ENCODE measurements at places on chromosomes 7 and 10.

DNA sequence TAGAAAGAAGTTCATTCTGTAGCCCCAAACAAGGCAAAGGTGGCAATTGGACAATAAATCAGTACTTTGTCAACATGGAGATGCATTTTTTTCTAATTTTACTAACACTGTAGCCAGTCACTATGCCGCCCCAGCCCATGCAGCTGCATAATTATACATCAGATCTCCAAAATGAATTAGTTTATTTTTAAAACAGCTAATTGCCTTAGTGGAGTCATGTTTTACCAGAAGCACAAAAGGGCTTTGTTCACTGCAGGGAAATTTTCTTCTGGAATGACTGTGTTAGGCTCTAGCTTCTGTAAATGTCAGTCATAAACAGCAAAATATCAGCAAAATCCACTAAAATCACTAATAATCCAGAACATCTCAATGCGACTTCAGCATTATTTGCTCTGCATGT is 20.1 kb upstream of the HDAC9 start:
- no peak for DNase-seq

DNA sequence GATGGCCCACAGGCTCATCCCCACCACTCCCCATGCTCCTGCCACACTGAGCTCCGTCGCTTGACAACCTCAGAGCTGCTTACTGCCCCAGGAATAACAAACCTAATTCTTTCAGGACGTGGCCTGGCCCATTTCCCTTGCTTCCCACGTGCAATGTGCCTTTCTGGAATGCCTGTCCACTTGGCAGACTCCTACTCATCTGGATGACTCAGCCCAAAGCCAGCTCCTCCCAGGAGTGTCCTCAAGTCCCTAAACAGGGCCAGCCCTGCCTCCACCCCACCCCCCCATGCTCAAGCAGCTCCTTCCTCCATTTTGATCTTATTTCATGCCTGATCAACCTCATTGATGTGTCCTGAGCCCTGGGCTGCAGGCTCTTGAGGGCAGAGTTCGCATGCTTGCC is 164.9 kb upstream of the RNF32 start:
- no peak for DNase-seq

GRCh38 chr7:74604326-74605020 is 53.0 kb upstream of the GTF2I start:
- no peak for DNase-seq

- peak; percentile 73 for DNase-seq
Measured at GRCh38 chr7:100469227-100470044, 5.4 kb upstream of the SPACDR start.

DNA sequence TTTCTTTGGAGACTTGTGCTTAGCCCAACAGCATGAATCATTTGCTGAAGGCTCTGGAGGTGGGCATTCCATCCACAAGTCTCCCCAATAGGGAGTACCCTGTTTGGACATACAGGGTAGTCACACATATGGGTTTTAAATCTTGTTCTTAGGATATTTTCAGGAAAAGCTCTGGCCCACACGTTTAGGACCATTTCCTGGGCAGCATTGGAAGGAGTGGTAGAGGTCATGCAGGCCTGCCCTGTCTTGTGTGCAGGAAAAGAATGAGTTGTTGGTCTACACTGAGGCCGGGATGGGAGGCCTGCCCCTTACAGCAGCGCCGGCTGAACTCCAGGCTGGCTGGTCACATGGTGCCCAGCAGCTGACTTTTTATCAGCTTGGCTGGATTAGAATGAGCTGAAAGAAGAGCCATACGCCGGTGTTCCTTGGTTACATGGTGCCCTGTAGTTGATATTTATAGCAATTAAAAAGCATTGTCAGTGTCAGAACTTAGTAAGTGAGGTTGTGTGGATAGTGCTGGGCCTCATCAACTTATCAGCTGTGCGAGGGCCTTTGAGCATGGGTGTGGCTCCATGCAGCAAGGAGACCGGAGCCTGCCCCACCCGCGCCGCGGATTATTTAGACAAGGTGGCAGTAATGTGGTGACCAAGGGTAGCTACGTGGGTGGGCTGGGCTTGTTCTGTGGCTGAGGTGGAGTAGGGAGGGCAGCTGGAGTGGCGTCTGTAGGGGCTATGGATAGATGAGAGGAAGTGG is 28.6 kb downstream of the OGDH start:
- DNase-seq: no peak

GRCh38 chr10:101564490-101564991 is 23.5 kb downstream of the POLL start:
- DNase-seq: no peak

DNA sequence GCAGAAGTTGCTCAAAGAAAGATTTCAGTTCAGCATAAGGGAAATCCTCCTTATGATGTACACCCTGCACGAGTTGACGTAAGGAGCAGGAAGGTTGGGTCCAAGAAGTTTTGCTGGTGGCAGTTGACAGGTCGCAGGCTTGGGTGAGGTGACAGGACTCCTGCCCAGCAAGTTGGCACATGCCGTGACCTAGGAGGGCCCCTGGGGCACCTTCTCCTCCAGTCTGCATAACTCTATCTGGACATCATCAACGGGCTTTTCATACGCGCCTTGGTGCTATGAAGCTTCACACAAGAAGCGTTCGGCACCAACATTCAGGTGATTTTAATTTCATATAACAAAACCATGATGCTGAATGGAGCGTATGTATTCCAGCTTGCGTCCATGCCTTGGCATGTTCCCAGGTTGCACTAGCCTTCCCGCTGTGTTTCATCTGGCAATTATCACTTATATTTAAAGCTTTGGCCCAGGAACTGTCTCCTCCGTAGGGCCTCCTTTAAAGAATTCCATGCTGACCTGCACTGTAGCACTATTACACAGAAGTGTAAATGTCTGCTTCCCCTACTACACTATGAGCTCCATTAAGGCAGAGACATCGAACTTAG is 651.6 kb upstream of the FOXK1 start:
- no peak for DNase-seq

DNA sequence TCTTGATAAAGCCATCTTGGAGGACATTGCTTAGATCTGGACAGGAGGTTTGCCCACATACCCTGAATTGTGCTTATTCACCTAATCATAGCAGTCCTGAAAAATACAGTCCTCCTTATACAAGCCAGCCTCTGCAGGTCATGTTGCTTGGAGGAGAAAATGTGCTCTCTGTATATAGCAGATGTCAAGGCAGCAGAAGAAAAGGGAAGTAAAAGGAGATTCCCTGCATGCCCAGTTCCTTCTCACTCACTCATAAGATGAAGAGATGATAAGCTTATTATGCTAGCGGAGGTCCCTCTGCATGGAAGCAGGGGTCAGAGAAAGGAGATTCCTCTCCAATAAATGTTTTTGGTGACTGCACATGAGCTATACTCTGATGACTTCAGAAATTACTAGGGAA is 458.8 kb upstream of the ZMIZ1 start:
- no peak for DNase-seq

DNA sequence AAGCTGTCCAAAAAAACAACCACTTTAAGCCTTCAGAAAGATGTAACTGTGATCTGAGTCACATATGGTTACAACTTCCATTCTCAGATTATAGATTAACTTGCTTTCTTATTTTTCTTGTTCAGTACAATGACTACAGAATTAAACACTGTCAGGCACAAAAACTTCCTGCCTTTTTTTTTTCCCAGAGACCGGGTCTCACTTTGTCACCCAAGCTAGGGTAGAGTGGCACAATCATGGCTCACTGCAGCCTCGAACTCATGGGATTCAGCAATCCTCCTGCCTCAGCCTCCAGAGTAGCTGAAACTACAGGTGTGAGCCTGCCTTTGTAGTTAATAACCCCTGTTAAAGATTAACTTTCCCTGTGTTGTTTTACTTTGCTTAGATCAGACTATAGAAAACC is 163.2 kb downstream of the AVL9 start:
- no peak for DNase-seq

DNA sequence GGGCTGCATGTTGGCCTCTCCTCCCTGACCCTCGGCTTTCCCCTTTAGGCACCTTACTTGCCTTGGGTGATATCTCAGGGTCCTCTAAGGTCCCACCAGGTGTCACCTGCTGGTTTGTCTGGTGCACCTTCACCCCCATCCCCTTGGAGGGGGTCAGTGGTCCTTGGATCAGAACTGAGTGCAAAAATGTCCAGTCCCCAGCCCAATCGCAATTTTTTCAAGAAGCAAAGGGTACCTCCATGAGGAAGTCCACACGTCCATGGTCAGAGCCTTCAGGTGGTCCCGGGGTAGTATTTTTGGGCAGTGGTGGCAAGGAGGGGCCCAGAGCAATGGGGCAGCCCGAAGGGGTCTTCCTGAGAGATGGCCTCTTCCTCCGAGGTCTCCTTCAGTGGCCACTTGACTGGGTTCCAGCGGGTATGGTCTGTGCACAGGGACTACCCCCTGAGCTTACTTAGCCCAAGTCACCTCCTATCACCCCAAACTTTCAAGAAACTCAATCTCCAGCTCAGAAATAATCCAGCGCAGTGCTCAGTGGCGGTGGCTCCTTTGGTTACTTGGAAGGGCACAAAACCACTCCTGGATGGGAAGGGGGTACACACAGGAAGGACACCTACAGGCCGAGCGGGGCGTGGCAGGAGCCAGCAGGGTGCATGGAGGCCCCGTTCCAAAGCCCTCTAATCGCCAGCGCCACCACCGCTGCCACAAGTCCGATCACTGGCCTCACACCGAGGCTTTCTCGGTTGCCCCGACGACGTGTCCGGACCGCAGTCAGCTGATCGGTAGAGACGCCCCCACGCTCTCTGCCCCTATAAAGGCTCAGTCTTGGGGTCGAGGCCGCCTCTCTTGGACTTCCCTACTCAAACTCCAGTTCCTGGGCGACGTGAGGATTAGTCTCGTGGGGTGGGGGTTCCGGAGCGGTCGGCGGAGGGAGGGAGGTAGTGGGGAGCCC is 4.5 kb downstream of the SAP25 start:
- DNase-seq: peak; percentile 58

GRCh38 chr7:129103561-129104324 is 40.8 kb upstream of the TSPAN33 start:
- DNase-seq: no peak

GRCh38 chr7:30511973-30512662 is 7.5 kb upstream of the GGCT start:
- DNase-seq: no peak

- DNase-seq: no peak
Measured at GRCh38 chr7:55185941-55186609, 167.3 kb downstream of the EGFR start.

DNA sequence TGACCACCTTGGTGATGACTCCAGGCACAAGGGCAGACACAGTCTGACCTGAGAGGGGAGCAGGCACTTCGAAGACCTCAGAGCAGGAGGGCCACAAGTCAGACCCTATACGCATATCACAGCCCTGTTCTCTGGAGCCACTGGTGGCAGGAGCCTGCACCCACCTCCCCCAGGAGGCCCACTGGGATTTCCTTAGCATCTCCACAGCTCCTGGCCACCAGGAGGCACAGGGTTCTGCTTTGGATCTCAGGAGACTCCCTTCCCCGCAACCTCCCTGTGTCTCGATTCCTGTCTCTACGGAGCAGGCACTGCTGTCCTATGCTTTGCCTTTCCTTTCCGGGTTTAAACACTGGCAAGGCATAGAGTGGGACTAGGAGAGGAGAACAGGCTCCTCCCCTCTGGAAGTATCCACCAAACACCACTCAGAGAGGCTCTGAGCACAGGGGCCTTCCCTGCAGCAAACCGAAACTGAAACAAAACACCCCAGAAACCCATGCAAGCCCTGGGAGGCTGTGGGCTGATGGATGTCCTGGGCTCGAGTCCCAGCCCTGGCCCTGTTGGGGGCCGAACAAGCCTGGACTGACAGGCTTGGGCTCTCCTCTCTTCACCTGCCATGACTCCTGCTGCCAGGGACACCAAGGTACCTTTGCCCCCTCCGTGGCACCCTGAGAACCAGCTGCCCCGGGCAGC is 166.3 kb downstream of the NEURL1 start:
- peak; percentile 37 for DNase-seq

DNA sequence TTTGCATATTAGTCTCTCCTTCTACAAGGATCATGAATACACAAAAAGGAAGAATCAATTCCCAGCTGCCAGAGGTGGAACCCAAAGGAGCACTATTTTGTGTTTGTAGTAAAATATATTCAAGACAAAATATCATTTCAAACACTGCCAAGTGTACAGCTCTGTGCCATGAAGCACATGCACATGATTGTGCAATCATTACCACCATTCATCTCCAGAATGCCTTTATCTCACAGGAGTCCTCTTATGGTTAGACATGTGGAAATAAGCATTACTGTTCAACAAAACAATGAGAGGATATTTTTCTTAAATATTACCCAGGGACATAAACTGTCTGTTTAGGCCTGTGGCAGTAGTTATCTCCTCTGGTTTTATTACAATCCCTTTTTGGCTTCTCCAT is 151.4 kb upstream of the PPP1R3A start:
- DNase-seq: no peak

DNA sequence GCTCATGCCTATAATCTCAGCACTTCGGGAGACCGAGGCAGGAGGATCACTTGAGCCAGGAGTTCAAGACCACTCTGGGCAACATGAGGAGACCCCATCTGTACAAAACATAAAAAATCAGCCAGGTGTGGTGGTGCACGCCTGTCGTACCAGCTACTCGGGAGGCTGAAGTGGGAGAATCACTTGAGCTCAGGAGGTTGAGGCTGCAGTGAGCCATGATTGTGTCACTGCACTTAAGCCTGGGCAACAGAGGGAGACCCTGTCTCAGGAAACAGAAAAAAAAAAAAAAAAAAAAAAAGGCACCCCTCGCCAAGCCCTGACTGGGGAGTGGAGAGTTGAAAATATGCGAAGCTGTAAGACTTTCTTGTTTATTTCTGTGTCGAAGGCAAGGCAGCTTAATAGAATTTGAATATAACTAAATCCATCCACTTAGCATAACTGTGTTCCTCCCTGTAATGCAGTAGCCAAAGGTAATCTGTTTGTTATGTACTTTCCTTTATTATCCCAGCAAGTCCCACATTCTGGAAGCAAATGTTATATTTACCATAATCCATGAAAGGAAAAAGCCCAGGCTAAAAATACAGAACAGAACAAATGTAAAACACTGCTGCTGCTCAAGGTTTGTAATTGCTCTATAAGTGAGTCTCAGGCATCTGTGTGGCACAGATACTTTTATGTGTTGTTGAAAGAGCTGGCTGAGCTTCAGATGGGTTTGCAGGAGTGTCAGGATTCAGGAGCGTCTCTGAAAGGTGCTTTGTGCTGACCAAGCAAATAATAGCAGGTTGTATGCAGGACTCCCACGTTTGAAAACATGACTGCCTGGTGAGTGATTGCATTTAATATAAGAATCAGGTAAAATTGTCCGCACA is 127.2 kb downstream of the CELF2 start:
- no peak for DNase-seq

- DNase-seq: peak; percentile 87
Measured at GRCh38 chr10:122374859-122375678, 561 bp downstream of the PLEKHA1 start.

All from stimulated activated naive CD8-positive, alpha-beta T cell treated with anti-CD3 and anti-CD28 coated beads, Interleukin-15, amount 100 ng/mL, for 72 hours (primary cell).